ENCODE measurements at places on chromosomes 12 and 14. TPM values are rescaled to one million over a fixed set of nuclear protein-coding genes. Genes with fewer than 3 reads are reported as not detected.
A peak's percentile ranks its signal among the peaks of the same experiment; 100 is the strongest.

Gene BCAT1
- total RNA-seq: 34.7 TPM

Gene DICER1
- 88.1 TPM for total RNA-seq

Gene PLCZ1
- total RNA-seq: 13.4 TPM

Gene RTL1
- 1.2 TPM for total RNA-seq

Gene POTEM
- 45.0 TPM for total RNA-seq

Gene IL22
- not detected for total RNA-seq

Gene SALL2
- total RNA-seq: 5.0 TPM

Gene MGP
- 76.8 TPM for total RNA-seq

Gene TEAD4
- 16.1 TPM for total RNA-seq

Gene SERPINA5
- 940 TPM for total RNA-seq

Gene ZC2HC1C
- total RNA-seq: 35.2 TPM

Gene PMEL
- total RNA-seq: 11.1 TPM

Gene AGAP2
- 2.7 TPM for total RNA-seq

DNA sequence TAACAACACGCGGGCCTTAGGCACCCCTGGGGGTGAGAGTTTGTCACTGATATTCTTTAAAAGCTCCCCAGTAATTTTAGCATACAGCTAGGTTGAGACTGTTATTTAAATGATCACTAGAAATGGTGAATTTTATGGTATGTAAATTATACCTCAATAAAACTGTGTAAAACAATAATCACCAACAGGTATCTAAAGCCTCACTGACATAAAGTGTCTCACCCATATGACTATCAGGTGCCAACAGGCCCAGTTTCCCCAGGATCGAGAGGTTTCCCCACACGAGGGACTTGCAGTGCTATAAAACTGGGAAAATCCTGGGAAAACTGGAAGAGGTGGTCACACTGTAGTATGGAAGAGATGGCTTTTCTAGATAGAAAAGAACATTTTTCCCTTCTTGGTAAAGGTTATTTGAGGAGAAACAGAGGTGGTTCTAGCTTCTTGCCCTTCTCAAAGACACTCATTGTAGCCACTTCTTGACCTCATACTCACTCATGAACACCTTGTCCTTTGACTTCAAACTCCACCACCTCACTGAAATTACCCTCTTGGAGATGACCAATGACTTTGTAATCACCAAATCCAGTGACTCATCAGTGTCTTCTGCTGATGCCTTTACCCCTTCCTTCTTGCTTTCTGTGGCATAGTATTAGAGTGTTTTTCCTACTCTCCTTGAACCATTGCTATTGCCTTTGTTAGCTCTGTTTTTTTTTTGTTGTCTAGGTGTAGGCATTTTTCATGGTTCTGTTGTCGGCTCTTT is 24.8 kb upstream of the NUBPL start:
- H3K4me3 ChIP-seq: no peak overlapping the region
- no peaks in the 10 kb centered on the region for H3K36me3 ChIP-seq
- no peaks in the 10 kb centered on the region for H3K27me3 ChIP-seq
- no peak for DNase-seq

- no peak for DNase-seq
- no peaks in the 10 kb centered on the region for H3K36me3 ChIP-seq
- H3K27me3 ChIP-seq: no peaks in the 10 kb centered on the region
- no peak overlapping the region for H3K4me3 ChIP-seq
Observed at GRCh38 chr14:100017553-100017952, 47.7 kb upstream of the EVL start.

DNA sequence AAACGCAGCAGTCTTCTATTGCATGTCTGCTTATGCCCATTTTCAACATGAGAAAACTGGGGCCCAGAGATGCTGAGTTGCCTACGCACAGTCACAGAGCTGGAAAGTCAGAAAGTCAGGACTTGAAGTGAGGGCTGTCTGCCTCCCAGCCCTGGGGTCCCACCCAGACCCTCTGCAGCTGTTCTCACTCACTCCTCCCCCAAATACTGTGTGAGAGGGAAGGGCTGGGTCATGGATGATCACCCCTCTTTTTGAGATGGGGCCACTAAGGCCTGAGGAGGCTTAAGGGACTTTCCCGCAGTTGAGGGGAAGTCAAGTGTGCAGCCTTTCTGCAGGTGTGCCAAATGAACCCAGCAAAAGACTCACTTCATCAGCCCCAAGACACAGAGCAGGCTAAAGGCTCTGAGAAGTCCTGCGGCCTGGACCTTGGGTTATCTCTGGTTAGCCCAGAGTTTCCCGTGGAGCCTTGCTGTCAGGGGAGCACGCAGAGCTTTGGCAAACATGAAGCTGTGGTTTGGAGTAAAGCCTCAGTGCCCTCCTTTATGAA is 18.7 kb downstream of the DTX1 start:
- H3K36me3 ChIP-seq: no peaks in the 10 kb centered on the region

- no peak overlapping the region for H3K27ac ChIP-seq
- no peaks in the 10 kb centered on the region for H3K27me3 ChIP-seq
- H3K4me1 ChIP-seq: peaks cover 10% of the 10 kb centered on the region
- H3K4me3 ChIP-seq: no peak overlapping the region
Observed at GRCh38 chr12:57614948-57615500, 3.8 kb downstream of the ARHGEF25 start.

- no peak for DNase-seq
- no peak overlapping the region for H3K4me3 ChIP-seq
- H3K27ac ChIP-seq: no peak overlapping the region
- H3K27me3 ChIP-seq: no peaks in the 10 kb centered on the region
- no peaks in the 10 kb centered on the region for H3K4me1 ChIP-seq
- no peaks in the 10 kb centered on the region for H3K36me3 ChIP-seq
Observed at GRCh38 chr12:71045781-71046180, 112.0 kb downstream of the TSPAN8 start.

DNA sequence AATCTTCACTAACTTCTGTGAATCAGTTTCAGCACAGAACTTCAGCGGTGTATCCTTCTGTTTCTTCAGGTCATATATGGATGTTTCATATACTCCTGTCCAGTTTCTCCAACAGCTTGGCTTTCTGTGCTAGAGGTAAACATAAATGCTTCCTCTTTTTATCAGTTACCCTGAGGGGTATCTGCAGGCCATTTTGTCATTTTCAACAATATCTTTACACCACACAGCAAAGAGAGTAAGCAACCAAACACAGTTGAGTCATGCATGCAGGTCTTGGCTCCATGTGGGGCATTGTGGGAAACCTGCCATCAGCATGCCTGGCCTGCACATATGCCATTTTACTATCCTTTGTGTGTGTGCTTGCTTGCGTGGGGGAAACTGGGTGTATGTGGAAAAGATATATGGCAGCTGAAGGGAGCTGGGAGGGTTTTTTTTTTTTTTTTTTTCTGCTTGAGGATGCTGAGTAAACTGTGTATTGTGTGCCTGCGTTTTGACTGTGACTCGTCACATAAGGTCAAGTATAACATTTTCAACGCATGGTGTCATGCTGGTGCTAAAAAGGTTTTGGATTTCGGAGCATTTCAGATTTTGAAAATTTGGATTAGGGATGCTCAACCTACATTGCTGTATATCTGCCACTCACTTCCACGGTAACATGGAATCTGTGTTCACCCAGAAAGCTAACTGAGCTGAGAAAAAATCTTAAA is 56.1 kb upstream of the YARS2 start:
- no peaks in the 10 kb centered on the region for H3K36me3 ChIP-seq
- no peak overlapping the region for H3K4me3 ChIP-seq
- H3K27me3 ChIP-seq: no peaks in the 10 kb centered on the region
- H3K4me1 ChIP-seq: no peaks in the 10 kb centered on the region
- no peak overlapping the region for H3K27ac ChIP-seq

GRCh38 chr12:64178122-64178521 is 44.0 kb downstream of the KICS2 start:
- H3K27me3 ChIP-seq: no peaks in the 10 kb centered on the region
- no peaks in the 10 kb centered on the region for H3K4me1 ChIP-seq
- H3K27ac ChIP-seq: no peak overlapping the region
- H3K4me3 ChIP-seq: no peak overlapping the region
- no peak for DNase-seq

- H3K4me1 ChIP-seq: no peaks in the 10 kb centered on the region
- H3K27me3 ChIP-seq: no peaks in the 10 kb centered on the region
- no peaks in the 10 kb centered on the region for H3K36me3 ChIP-seq
- no peak overlapping the region for H3K27ac ChIP-seq
Observed at GRCh38 chr12:19915392-19916195, 452.7 kb upstream of the PDE3A start.

DNA sequence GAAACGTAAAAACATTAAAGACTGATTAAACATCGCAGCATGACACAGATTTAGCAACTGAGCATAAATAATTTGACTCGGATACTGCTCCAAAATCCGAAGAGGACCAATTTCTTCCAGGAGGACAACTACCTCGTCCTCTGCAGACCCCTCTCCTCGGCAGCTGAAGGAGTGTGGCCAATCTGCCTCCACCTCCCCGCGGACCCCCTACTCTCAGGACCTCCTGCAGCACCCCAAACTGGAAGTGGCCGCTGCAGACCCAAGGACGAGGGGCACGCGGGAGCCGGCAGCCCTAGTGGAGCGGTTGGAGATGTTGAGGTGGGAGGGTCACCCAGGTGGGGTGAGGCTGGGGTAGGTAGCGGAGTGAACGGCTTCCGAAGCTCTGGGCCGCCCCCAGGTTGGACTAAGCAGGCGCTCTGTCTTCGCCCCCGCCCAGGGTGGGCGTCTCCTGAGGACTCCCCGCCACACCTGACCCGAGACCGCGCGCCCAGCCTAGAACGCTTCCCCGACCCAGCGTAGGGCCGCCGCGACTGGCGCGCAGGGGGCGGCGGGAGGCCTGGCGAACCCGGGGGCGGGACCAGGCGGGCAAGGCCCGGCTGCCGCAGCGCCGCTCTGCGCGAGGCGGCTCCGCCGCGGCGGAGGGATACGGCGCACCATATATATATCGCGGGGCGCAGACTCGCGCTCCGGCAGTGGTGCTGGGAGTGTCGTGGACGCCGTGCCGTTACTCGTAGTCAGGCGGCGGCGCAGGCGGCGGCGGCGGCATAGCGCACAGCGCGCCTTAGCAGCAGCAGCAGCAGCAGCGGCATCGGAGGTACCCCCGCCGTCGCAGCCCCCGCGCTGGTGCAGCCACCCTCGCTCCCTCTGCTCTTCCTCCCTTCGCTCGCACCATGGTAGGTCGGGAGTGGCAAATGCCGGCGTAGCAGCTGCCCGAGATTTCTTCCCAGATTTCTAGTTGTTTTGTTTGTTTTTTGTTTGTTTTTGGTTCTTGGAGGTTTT is at the start of gene CALM1:
Gene CALM1 (plus strand): TSS at position 689 of the 999 bp plus-strand sequence. CDS start 202 bp downstream, at position 891.
- H3K4me3 ChIP-seq: peak within 1 kb of the TSS; percentile 100
- peaks cover 10% of the 10 kb centered on the region for H3K4me1 ChIP-seq
- H3K27ac ChIP-seq: peak within 1 kb of the TSS; percentile 92
- H3K36me3 ChIP-seq: no peaks in the 10 kb centered on the region
- peak; percentile 95 for DNase-seq

GRCh38 chr14:61330511-61330910 is 9.1 kb downstream of the PRKCH start:
- H3K36me3 ChIP-seq: no peaks in the 10 kb centered on the region
- H3K27ac ChIP-seq: no peak overlapping the region
- no peaks in the 10 kb centered on the region for H3K27me3 ChIP-seq

GRCh38 chr14:89252887-89253532 is 164.0 kb downstream of the FOXN3 start:
- no peaks in the 10 kb centered on the region for H3K27me3 ChIP-seq
- DNase-seq: no peak
- H3K4me1 ChIP-seq: peaks cover 11% of the 10 kb centered on the region
- H3K4me3 ChIP-seq: no peak overlapping the region
- H3K36me3 ChIP-seq: no peaks in the 10 kb centered on the region

GRCh38 chr12:80776706-80777105 is 60.0 kb downstream of the MYF5 start:
- peaks cover 7% of the 10 kb centered on the region for H3K4me1 ChIP-seq
- H3K27ac ChIP-seq: no peak overlapping the region
- H3K36me3 ChIP-seq: no peaks in the 10 kb centered on the region
- DNase-seq: no peak

- H3K27me3 ChIP-seq: no peaks in the 10 kb centered on the region
- H3K4me3 ChIP-seq: no peak overlapping the region
- DNase-seq: no peak
- H3K27ac ChIP-seq: no peak overlapping the region
- no peaks in the 10 kb centered on the region for H3K36me3 ChIP-seq
Observed at GRCh38 chr14:58898655-58899316, 261.0 kb downstream of the DACT1 start.

DNA sequence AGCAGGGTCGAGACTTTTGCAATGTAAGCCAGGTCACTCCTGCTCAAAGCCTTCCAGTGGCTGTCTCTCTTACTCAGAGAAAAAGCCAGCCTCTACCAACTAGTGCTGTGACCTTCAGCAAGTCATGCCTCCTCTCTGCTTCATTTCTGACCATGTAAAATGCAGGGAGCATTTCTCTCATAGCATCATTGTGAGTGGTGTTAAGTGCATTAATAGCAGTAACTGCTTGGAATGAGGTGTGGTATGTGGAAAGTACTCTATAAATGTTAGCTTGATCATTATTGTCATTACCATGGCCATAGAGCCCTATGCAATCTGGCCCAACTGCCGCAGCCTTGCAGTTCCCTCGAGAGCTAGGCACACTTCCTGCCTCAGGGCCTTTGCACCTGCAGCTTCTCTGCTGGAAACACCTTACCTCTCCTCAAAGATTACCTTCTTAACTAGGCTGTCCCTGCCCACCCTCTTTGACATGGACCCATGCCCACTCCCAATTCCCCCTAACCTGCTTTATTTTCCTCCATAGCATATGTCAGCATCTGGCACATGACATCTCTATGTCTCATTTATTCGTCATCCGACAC is 10.9 kb downstream of the PLEKHD1 start:
- no peaks in the 10 kb centered on the region for H3K4me1 ChIP-seq
- no peak overlapping the region for H3K4me3 ChIP-seq
- no peaks in the 10 kb centered on the region for H3K36me3 ChIP-seq
- no peak overlapping the region for H3K27ac ChIP-seq
- DNase-seq: no peak

- DNase-seq: no peak
- H3K27ac ChIP-seq: no peak overlapping the region
- no peaks in the 10 kb centered on the region for H3K4me1 ChIP-seq
- H3K36me3 ChIP-seq: no peaks in the 10 kb centered on the region
- no peaks in the 10 kb centered on the region for H3K27me3 ChIP-seq
- no peak overlapping the region for H3K4me3 ChIP-seq
Observed at GRCh38 chr12:6072302-6072752, 52.1 kb downstream of the VWF start.

- no peak overlapping the region for H3K4me3 ChIP-seq
- no peak overlapping the region for H3K27ac ChIP-seq
- H3K4me1 ChIP-seq: peaks cover 4% of the 10 kb centered on the region
- no peak for DNase-seq
- no peaks in the 10 kb centered on the region for H3K36me3 ChIP-seq
Observed at GRCh38 chr12:108115123-108116121, 13.7 kb upstream of the WSCD2 start.

GRCh38 chr14:72443991-72444441 is 449.9 kb downstream of the DPF3 start:
- no peak overlapping the region for H3K4me3 ChIP-seq
- no peak for DNase-seq
- H3K4me1 ChIP-seq: no peaks in the 10 kb centered on the region

DNA sequence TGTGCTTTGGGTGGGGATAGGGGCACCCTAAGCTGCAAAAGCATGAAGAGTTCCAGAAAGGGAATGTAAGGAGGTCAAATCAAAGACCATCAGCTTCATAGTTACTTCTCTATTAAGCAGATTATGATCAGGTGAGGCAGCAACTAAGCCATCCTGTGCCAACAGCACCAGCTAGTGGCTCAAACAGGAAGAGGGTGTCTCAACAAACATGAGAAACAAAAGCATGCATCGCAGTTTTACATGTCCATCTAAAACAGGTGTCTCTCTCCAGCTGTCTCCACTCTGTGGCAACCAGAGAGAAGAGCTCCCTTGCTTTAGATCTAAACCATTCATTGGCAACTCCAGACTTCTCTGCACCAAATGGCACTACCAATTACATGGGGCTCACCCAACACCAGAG is 52.9 kb downstream of the ACTN1 start:
- no peak overlapping the region for H3K27ac ChIP-seq
- H3K4me1 ChIP-seq: peaks cover 5% of the 10 kb centered on the region
- DNase-seq: no peak
- no peak overlapping the region for H3K4me3 ChIP-seq

Measured in testis (tissue), 5 donors.